ENCODE measurements at places on chromosomes 7 and 10.

- no peak for DNase-seq
Measured at GRCh38 chr10:71218046-71218650, 5.8 kb downstream of the UNC5B start.

DNA sequence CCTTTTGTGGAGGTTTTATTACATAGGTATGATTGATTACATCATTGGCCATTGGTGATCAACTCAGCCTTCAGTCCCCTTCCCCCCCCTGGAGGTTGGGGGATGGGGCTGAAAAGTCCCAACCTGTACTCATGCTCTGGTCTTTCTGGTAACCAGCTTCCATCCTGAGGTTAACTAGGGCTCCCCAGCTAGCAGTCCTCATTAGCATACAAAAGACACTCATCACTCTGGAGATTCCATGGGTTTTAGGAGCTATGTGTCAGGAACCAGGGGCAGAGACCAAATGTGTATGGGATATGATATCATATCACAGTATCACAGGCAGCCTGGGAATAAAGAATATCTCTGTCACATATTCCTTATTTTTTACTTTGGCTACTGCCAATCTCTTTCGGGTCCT lies 13.6 kb downstream of the CCSER2 start:
- DNase-seq, result no peak

- no peak for DNase-seq
Measured at GRCh38 chr7:158106272-158106671, 481.4 kb downstream of the PTPRN2 start.

DNA sequence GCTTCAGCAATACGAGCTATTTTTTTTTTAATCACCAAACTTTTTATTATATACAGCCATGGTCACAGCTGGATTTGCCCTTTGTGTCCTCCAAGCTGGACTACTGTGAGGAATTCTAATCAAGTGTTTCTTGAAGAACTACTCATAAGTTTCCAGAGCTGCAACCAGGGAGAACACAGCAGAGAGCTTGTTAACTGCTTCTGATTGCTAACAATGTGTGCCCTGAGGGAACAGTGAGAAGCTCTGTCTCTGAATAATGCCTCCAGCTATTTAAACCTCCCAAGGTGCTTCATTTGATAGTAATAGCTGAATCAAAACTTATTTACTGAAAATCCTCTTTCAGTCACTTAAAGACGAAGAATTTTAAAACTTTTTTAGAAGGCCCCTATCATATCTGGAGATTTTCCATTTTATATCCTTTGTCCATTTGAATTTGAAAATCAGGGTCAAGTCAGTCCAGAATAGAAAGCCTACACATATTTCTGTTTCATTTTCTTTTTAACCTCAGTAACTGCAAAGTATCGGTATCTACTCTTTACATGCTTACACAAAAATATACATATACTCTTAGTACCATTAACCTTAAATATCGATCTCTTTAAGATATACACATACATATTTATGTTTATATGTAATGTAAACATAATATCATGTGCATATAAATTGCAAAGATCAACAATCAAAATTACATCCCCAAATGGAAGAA lies 1024.2 kb downstream of the GRM8 start:
- no peak for DNase-seq

- no peak for DNase-seq
Measured at GRCh38 chr10:61179771-61180170, 235.8 kb upstream of the RHOBTB1 start.

GRCh38 chr10:78524941-78525340 lies 491.3 kb downstream of the RPS24 start:
- no peak for DNase-seq

DNA sequence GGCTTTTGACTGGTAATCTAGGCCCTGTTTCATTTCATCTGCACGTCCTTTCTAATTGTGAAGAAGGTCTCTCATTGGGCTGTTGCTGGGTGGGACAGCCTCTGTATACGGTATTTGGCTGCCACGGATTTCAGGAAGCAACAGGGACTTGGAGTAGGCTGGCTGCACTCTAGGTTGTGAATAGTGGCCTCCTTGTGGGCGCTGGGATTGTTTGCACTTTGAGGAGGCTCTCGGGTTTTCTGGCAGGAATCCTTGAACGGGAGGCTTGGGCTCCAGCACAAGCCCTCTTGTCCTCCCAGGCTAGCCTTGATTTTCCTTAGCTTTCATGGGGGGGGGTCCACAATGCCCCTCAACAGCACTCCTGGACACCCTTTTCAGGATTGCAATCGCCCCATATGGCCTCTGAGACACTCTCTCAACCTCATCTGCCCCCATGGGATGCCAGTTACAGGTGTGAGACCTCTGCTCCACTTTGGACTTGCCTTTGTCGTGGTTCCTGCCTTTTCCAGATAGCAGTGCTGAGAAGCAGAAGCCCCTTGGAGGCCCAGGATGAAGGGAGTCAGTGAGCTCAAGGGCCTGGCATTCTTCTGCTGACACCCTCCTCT lies 33.9 kb upstream of the ZNF273 start:
- no peak for DNase-seq

DNA sequence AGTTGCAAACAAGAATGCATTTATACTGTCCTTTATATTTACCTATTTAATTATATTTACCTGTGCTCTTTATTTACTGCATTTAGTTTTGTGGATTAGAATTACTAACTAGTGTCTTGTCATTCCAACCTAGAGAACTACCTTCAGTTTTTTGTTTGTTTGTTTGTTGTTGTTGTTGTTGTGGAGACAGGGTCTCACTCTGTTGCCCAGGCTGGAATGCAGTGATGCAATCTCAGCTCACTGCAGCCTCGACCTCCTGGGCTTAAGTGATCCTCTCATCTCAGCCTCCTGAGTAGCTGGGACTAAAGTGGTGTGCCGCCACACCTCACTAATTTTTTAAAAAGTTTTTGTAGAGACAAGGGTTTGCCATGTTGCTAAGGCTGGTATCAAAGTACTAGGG lies 156.4 kb upstream of the AKR1E2 start:
- DNase-seq, result no peak

DNA sequence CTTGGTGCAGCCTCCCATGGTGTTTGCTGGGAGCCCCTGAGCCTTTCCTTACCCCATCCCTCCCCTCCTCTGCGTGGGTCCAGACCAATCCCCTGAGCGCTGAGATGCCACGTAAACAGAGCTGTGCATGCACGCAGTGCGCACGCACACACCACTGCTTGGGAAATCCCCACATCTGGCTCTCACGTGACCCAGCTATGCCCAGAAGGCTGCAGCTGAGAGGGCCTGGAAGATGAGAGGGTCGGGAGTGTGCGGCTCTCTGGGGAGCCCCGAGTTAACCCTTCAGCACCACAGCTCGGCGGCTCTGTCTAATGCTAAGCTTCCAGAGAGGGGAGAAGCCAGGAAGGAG lies 177.2 kb downstream of the SH3PXD2A start:
- DNase-seq, result peak; percentile 99

DNA sequence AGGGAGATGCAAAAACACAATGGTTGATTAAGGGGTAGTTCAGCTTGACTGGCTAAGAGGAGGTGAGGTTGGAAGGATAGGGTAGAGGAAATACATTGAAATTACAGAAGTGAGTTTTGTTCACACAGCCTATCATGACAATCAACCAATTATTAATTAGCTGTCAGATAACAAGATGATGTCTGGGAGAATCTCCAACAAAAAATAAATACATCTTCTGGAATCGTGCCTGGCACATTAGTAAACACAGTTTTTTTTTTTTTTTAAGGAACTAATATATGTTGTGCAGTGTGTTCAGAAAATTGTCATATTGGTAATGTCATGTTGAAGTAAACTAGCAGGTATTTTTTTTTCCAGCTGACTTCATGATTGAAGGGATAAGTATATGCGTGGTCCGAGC lies 171.8 kb downstream of the VTI1A start:
- DNase-seq, result no peak

DNA sequence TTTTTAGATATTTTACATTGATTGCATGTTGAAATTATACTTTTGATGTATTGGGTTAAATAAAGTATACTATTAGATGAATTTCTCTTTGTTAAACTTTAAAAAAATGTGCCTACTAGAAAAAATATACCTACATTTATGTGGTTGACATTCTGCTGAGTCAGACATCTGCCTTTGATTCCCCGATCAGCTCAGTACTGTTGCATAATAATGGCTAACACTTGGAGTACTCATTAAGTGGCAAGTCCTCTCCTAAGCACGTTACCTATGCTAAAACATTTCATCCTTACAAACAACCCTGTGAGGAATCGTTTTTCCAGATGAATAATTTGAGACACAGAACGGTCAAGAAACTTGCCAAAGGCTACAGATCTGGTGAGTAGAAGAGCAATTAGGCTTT lies 14.0 kb upstream of the SEM1 start:
- DNase-seq, result peak; percentile 11

- no peak for DNase-seq
Measured at GRCh38 chr10:115879372-115880089, 393.5 kb downstream of the GFRA1 start.

- peak; percentile 55 for DNase-seq
Measured at GRCh38 chr7:84364708-84365107, 170.1 kb upstream of the SEMA3A start.

DNA sequence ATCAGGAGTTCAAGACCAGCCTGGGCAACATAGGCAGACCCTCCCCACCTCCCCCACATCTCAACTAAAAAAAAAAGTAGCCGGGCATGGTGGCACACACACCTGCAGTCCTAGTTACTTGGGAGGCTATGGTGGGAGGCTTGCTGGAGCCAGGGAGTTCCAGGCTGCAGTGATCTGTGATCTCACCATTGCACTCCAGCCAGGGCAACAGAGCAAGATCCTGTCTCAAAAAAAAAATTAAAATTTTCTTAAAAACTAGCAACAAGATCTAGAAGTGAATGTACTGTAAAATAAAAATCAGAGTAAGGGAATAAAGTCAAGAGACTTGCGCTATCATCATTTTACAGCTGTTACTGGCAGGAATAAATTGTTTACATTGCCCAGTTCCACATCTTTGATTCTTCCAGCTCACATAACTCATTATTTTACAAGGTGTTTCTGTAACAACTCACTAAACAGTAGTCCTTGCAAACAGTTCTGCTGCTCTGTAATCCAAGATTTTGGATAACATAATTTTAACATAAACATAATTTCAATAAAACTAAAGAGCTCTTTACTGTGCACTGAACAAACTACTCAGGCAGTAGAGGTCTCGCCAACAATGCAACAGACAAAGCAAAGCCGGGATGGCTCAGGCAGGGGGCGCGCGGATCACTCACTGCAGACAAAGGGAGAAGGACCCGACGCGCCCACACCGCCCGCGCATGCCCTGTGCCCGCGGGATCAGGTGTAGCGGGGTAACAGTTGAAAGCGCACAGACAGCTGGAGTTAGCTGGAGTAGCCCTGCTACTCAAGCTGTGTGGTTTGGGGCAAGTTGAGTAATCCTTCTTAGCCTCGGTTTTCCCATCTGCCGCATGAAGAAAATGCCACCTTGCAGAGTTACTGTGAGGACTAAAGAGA lies 73.3 kb upstream of the NFE2L3 start:
- DNase-seq, result peak; percentile 34

DNA sequence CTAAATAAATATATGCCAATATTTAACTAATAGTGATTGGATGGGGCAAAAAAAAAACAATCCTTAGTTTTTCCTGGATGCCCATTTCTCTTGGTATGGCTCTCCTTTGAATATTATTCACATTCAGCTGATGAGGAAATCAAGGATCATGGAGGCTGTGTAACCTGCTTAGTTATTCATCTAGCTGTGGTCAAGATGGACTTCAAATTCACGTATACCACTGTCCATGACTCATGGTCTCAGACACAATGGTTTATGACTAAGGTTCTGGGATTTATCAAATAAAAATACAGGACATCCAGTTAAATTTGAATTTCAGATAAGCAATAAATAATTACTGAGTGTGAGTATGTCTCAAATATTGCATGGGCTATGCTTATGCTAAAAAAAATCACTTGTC lies 191.5 kb upstream of the CELF2 start:
- DNase-seq, result peak; percentile 77

GRCh38 chr10:49526619-49527018 lies 12.3 kb downstream of the ERCC6 start:
- DNase-seq, result peak; percentile 60

DNA sequence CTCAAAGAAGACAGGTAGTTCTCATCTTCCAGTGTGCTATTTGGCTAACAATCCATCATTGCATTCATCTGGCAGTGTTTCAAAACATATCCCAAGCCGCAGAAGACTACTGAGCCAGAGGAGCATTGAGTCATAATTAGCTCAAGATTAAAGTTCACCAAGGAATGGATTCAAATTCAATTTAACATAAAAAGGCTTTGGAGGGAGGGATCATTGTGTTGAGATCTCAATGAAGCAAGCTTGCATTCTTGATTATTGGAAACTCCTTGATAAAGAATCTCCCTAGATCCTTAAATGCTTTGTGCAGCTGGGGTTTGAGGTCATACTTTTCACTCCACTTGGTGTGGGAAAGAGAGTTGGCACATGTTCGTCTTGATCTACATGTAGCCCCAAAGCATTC lies 142.8 kb upstream of the SEMA3A start:
- DNase-seq, result peak; percentile 71

DNA sequence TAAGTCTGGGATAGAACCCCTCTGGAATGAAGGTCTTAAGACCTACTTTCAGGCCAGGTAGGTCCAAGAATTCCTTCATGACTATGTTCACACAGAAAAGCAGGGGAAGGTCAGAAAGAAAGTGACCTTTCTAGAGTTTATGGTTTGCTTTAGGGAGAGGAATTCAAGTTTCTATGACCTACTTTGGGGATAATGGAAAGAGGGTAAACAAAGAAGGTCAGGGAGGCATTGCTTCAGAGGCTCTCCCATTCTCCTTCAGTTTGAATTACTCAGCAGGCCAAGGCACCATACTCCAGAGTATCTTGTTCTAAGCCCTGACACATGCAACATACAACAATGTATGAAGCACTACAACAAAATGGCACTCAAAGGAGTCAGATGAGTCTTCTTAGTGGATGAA lies 11.5 kb upstream of the MACC1 start:
- DNase-seq, result no peak

DNA sequence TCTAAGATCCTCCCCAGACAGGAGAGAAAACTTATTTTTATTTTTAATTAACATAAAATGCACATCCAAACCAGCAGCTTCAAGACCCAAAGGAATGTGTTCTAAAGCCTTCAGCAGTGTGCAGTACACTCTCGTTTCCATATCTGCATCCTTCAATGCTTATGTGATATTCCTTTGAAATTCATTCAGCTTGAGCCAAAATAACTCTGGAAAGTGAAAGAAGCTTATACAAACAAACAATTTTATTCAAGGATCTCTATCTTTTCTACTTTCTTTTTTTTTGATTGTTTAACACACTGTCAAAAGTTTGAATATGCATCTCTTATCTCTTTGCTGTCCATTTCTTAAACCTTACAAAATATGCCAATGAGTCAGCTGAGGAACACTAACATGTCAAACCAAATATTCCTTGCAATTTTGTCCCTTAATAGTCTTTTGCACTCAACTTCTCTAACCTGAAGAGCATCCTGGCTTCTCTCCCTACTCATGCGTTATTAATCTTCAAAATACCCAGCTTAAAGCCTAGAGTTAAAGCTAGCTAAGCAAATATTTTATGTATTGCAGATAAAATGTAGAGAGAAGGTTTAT lies 124.3 kb downstream of the THSD7A start:
- no peak for DNase-seq

- DNase-seq, result no peak
Measured at GRCh38 chr10:34213193-34213804, 601.8 kb downstream of the PARD3 start.
